COR-L47 (cell line): ENCODE measurements at places on chromosomes 12 and 14.

DNA sequence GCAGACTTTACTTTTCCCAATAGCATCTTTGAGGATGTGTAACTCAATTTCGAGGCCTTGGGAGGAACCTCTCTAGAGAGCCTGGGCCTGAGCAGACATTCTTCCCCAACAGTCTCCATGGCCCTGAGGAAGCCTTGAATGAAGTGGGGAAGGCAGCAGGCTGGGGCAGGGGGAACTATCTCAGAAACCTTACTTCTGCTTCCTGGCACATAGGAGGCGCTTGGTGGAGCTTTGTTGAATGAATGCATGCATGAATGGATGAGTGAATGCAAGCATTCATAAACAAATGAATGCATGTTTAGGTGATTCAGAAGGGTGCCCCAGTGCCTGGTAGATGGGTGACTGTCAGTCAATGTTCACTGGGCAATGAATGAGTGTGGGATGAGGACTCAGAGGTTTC, 58.3 kb downstream of the GALNT16 start:
- DNase-seq: no peak

GRCh38 chr14:103547941-103548462, 14.5 kb downstream of the BAG5 start:
- DNase-seq: no peak

- DNase-seq: no peak
These were observed 131.9 kb downstream of the CEP83 start for GRCh38 chr12:94327809-94328208.

- no peak for DNase-seq
These were observed 863.3 kb downstream of the BCL11B start for GRCh38 chr14:98408713-98409112.

GRCh38 chr14:89291351-89291940, 125.6 kb downstream of the FOXN3 start:
- no peak for DNase-seq

DNA sequence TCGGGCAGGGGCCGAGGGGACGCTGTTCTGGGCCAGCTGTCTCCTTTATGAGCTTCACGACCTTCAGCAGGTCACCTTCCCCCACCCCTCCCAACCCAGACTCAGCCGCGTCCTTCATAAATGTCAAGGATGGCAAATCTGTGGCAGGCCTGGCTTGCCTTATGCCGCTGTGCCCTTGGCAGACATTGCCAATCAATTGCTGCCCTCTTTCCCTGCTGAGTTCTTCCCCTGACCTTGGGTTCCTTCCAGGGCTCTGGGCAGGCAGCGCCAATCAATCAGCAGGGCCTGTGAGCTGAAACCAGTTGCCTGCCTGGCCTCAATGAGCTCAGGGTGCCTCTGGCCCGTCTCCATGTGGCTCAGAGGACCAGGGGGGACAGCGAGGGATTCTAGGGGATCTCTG, 7.7 kb downstream of the FAM222A start:
- no peak for DNase-seq

DNA sequence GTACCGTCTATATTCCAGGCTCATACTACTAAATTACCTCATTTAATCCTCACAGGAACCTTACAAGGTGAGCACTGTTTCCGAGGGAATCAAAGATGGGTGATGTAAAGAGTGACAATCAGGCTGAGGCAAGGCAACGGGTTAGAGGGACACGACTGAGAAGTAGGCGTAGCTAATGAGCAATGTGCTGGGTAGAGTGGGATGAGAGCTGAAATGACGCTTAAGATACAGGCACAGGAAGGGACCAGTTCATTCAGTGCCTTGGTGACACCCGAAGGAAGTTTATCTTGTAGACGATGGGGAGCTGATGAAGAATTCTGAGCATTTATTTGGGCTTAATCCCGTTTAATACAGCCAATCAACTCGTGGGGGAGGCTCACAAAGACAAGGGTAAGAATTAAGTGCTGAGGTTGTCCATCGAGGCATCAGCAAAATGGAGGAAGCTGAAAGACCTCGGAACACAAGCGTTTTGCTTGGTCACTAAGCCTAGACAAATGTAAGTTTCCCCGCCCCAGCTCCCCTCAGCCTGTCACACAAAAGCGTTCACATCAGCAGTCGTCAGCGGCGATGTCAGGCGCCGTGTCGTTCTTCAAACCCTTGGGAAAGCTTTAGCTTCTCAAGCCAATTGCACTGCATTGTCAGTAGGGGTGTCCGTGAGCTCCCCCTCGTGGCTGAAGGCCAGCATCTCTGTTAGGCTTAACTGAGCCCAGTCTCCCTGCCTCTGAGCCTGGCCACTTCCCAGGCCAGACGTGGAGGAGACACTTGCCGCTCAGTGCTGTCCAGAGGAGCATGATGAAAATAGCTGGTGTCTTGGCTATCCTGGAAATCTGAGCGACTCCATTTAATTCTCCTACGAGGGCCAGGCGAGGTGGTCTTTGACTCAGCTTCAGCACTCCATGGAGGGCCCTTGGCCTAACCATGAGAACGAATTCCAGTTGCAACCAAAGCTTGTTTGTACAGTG, 288.5 kb upstream of the G2E3 start:
- peak; percentile 87 for DNase-seq

DNA sequence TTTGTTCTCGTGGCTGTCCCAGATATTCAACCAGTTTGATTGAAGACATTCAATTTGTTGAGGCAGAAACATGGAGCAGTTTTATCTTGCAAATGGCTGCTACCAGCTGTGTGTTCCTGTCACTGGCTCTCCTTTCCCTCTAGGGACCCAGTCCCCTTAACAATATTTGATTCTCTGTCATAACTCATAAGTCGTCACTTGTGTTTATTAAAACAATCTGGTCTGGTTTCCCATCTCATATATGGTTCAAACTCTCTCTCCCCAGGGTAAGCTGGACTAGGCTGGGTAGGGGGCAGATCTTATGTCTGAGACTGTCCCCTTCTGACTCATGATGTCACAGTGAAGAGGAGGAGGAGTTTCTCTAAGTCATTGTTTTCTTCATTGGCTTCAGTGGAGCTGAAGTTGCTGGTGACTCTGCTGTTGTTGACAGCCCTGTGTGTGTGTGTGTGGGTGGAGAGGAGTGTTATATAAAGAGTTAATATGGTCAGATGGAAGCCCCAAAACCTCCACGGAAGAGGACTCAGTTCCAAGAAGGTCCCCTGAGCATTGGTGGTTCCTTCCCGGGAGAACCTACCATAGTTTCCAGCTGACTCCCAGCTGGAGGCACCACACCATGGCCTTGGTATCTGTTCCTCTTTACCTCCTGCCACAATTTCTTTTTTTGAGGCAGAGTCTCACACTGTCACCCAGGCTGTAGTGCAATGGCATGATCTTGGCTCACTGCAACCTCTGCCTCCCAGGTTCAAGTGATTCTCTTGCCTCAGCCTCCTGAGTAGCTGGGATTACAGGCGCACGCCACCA, 16.1 kb upstream of the GNG2 start:
- DNase-seq: no peak

DNA sequence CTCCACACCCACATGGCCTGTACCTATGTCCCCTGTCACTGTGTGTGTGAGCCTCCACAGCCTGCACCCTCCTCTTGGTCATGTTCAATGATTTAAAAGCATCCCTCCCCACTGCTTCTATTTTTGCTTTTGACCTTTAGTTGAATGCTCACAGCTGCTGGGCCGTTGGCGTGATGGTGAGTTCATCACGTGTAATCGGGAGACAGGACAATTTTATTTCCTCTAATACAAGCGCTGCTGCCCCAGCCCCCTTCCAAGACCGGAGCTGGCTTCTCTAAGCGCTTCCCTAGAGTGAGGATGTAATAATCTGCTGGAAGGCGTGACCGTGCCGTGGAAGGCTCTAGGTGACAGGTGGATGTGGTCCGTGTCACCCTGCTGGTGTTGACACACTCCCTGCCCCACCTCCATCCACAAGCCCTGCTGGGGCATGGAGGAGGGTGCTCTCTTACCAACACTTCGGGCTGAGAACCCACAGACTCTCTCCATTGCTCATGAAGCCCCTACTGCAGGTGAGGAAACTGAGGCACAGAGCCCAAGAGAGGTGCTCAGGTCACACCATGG, 25.4 kb downstream of the CCDC85C start:
- DNase-seq: no peak
